ENCODE measurements at places on chromosomes 11 and 22.

GRCh38 chr11:112639469-112639868, 321.8 kb upstream of the NCAM1 start:
- no peak for DNase-seq

DNA sequence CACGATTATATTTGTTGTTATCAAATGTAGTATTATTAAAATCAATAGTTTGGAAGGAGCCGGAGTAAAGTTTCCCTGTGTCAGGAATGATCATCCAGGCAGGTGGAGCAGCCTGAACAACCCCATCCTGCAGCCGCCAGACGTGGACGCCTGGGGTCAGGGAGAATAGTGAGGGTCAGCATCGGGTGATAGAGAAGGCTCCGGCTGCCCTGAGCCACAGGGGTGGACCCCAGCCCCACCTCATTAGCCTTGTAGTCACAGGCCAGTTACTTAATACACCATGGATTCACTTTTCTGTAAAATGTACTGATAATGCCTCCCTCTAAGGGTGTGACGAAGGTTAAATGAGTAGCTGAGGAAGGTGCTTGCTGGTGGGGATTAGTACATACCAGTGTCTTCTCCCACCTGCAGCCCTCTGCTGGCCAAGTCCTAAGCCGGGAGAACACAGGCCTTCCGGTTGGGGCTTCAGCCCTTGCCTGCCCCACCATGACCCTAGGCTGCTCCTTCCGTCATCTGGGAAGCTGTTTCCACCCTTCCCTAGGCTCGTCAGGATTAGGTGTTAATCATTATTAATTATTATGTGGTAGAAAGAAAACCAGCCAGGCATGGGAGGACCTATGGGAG, 14.9 kb downstream of the TMEM121B start:
- no peak for DNase-seq

DNA sequence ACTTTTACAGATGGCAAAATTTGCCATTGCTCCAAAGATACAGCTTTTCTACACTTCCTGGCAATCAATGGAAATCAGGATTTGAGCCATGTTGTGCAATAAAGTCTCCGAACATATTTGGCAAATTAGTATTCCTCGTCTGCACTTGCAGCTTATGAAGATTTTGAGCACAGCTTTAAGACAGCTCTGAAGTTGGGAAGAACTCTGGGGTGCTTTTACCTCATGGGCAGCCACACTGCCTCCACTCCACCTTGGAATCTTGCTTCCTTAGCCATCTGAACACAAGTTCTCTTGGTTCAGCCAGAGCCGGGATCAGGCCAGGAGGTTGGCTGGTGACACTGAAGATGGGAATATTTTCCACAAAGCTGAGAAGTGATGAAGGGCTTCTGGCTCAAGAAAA, 191.2 kb downstream of the CWF19L2 start:
- DNase-seq, result no peak

DNA sequence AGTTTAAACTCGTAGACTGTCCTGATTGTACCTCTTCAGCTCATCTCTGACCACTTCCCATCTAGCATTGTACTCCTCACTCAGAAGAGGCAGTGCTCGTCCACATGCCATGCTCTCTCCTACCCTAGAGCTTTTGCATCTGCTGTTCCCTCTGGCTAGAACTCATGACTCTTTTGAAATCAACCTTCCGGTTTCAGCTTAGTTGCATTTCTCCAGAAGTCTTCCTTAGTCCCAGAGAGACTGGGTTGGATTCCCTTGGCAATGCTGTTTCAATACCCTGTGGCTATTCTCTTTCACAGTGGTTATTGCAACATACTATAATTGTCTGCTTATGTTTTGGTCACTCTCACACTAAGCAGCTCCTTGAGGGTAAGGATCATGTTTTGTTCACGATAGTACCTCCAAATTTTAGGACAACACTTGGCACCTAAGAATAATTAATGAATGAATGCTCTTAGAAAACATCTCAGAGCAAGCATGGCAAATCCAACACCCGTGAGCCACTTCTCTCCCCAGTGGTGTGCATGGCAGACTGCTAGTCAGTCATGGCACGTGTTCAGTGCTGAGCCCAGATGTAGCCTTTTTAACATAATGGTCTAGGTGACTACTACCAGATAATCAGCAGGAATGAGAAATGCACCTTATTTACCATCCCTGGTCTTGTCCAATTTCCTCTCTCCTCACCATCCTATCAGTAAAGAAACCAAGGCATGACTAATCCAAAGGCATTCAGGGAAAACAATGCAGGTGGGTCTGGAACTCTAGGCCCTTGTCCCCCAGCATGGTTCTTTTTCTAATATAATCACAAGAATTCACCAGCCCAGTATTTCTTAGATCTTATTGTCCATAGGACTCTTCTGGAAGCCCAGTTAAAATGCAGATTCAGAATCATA, 14.5 kb downstream of the SEPTIN3 start:
- DNase-seq, result peak; percentile 82

DNA sequence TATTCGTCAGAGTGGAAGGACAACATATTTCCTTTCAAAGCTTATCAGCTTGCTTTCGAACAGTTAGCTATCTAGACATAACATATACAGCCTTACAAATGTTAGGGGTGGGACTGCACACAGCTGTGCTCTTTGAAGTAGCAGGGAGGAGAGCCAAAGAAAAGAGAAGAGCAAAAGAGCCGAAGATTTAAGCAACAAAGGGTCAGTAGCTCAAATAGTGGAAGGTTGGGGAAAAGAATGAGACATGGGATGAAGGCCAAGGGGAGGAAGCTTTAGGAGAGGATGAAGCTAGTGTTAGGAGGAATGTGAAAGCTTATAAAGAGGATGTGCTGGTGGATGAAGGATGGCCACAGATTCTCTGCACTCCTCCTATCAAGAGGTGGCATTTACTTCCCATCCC, 31.8 kb upstream of the IGSF22 start:
- no peak for DNase-seq

- DNase-seq, result no peak
Observed at GRCh38 chr11:134581121-134581626, 169.1 kb upstream of the B3GAT1 start.

DNA sequence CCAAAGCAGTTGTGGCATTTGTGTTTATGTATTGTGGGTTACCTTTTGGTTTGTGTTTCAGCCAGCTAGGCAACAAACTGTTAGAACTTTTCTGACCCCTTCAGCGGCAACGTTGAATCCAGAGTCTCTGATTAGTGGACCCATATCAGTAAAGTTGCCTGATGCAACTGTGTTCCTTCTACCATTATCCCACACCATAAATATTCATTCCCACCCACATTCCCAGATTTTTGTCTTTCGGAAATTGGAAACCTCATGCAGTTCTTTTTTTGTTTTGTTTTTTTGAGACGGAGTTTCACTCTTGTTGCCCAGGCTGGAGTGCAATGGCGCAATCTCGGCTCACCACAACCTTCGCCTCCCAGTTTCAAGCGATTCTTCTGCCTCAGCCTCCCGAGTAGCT, 30.7 kb upstream of the RBX1 start:
- DNase-seq, result peak; percentile 1

- DNase-seq, result no peak
Observed at GRCh38 chr22:40904101-40904500, 42.2 kb upstream of the DNAJB7 start.

DNA sequence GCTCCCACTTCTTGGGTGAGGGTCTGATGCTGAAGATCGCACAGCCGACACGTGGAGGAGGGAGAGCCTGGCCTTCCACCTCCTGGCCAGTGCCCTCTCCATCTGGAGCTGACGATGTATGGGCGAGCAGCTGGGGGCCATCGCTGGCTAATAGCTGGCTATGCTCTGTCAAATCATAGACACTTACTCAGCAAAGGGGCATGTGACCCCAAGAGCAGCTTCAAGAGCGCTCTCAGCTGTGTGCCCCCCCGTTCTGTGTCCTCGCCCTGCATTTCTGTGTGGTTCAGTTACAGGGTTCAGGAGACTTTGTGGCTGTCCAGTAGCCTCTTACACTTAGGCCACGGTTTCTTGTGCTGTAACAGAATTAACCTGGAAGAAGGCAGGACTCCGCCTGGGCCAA, 26.4 kb downstream of the FBLN1 start:
- DNase-seq, result no peak

DNA sequence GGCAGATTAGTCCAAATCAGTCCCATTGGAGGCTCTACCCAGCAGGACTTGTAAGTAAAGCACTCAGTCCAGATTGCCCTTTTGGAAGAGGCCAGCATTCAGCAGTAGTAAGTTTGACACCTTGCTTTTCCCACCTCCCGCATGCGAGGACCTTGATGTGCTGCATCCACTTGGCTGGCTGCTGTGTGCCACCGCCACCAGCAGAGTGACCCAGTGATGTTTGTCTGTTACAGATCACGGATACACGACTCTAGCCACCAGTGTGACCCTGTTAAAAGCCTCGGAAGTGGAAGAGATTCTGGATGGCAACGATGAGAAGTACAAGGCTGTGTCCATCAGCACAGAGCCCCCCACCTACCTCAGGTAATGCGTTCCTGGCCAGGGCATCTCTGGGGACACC, 6.6 kb downstream of the SMARCB1 start:
- DNase-seq, result no peak

- DNase-seq, result no peak
Observed at GRCh38 chr11:12084256-12084655, 26.1 kb upstream of the MICAL2 start.

DNA sequence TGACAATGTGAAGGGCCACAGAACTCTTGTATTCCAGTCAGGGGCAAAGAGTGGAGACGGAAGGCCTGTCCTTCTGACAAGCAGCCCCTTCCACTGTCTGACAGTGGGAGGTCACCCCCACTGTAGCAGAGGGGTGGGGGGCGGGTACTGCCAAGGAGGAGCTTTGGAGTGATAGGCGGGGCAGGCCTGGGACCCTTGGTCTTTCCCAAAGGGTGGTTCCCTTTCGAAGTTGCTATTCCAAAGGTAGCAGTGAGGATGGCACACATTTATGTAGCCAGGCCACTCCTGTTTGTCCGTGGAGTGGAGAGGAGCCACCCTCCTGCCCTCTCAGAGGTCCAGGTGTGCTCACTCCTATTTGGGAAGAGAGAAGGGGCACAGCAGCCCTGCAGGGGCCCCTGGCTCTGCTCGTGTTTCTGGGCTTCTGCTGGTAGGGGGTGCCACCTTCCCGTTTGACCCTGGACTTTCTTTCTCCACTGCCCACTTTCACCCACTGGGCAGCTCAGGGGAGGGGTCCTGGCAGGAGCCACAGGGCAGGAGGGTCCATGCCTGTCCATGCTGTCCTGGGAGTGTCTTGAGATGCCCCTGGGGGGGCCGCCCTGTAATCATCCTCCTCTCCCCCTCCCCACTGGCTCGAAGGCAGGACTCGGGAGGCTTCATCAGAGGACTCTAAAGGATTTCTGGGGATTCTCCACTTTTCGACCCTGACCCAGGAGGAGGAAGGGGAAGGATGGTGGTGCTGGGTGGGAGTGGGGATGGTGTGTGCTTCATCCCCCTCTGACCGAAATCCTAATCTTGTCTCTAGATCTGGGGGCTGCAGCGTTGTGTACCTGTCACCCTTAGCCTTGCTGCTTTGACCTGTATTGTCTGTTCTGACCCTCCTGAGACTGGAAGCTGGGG, 994 bp downstream of the TAGLN start:
- DNase-seq, result no peak

DNA sequence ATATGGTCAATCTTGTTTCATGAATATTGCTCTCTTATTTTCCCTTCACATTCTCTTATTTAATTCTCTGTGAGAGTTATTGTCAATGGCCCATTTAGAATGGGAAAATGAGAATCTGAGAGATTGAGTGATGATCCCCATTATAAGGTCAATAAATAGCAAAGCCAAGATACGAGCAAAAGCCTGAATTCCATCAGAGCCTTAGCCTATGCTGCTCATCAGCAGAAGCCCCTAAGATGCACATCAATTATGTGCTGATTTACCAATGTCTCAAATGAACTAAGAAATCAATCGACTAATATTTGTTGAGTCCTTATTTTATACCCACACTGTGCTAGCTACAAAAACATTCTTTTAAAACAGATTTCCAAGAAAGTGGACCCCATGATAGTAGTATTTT, 330.8 kb upstream of the DDI1 start:
- no peak for DNase-seq

- no peak for DNase-seq
Observed at GRCh38 chr11:75469785-75470405, 36.9 kb upstream of the KLHL35 start.

Measured in AG10803 (cell line).